Right forelimb (tissue), 1 donor: ENCODE measurements at places on chromosomes 12 and 14.

DNA sequence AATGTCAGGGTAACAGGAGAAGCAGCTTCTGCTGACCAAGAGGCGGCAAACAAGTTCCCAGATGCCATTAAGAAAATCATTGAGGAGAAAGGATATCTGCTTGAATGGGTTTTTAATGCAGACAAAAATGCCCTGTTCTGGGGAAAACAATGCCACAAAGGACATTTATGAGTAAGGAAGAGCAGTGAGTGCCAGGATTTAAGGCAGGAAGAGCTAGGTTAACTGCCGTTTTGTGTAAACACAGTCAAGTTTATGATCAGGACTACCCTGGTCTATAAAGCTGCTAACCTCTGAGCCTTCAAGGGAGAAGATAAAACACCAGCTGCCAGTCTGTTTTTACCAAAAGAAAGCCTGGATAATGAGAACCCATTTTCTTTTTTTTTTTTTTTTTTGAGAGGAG, 8.5 kb downstream of the MAPKAPK5 start:
- no peak for DNase-seq

DNA sequence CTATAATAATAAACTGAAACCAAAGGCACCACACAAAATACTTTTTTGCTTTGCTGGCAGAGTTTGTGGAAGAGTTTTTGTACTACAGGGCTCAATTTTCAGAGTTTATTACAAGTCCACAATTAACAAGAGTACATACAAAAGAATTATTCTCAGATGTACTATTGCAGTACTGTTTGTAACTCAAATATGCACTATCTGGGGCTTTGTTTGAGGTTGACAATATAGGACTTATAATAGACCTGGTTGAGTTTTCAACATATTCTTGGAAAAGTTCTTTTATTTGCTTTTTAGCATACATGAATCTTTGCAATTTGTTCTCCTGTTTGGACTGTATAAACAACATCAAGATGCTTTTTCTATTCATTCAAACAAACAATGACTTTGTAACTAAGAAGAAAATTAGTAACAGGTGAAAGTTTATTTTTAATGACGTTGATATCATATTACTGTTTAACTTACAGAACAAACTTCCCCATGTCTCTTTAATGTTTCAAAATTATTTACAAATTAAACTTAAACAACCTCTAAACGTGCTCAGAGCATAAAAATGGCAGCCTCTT, 407.4 kb upstream of the PRICKLE1 start:
- DNase-seq, result no peak

GRCh38 chr14:52833891-52834290, 42.5 kb upstream of the GNPNAT1 start:
- DNase-seq, result no peak

- DNase-seq, result no peak
Observed at GRCh38 chr14:102943454-102943853, 21.0 kb downstream of the AMN start.

DNA sequence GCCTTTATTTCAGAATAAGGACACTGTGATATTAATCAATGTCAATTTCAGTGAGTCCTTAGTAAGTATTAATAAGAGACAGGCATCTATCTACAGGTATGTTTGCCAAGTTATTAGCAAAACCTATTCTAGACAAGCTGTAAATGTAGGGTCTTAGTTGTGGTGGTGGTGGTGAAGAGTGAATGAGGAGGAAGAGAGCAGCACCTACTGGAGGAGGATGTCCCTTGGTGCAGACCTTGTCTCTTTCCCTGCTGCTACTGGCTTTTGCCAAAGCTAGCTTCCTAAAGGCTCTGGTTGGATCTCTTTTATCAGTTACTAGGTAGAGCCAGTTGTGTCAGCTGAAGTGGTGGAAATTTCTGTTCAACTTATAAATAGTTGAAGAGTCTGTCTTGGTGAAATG, 304.8 kb upstream of the ATP2B1 start:
- no peak for DNase-seq

DNA sequence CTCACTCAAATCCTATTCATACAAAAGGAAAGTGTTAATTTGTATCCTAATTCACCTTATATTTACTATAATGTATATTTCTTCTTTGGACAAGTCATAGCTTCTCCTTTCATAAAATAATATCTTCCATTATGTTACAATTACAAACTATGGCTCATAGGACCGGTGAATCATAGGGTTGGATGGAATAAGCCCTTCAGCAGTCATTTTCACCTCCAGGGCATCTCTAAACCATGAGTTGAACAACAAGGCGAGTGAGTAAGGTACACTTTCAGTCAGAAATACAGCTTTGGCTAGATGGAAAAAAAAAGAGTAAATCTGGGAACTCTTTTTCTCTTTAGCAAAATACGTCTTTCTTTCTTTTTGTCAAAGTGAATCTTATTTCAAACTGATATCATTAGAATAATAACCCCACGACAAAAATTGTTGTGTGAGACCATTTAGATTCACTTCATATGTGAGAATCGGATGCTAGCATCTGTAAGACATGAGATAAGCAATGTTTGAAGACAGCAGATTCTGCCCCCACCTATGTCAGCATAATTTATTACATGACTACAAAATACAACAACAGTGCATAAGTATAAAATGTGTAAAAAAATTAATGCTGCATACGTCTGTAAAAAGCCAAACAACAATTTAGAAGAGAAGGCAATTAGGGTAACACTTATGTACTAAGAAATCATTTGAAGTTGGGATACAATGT, 184.4 kb upstream of the SLC38A2 start:
- no peak for DNase-seq

- no peak for DNase-seq
Observed at GRCh38 chr12:116099652-116100432, 177.7 kb downstream of the MED13L start.

- no peak for DNase-seq
Observed at GRCh38 chr12:6373022-6373787, 2.2 kb downstream of the SCNN1A start.

DNA sequence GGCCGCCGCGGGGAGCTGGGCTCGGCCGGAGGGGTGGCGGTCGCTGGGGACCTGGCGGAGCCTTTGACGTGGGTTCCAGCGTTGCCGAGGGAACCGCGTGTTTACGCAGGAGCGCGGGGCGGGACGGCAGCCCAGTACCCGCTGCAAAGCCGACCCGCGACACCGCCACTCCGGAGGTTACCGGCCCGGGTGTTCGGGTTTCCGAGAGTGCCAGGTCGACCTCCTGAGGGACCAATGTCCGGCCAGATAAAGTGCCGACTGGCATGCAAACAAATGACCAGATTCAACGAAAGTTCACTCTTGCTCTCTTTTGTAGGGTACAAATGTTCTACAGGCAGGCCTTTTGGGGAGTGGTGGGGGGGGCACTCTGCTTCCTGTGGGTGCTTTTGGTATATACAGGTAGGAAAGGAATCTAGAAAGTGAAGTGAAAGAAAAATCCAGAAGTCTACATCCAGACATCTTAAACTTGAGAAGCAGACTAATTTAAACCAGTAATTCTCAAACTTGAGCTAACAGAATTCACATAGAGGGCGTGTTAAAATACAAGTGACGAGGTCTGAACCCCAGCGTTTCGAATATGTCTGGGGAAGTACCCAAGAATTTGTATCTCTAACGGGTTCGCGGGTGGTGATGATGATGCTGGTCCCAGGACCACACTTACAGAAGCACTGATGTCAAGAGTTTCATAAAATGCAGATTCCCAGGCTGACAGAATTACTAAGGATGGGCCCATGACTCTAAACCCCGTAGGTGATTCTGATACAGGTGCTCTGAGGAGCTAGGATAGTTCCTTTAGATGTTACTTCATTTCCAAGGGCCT, at the start of gene GPR135:
GPR135 (minus strand) TSS at position 65 of the 820 bp plus-strand sequence. CDS start 154 bp downstream, outside the sequence.
- DNase-seq, result no peak

- no peak for DNase-seq
Observed at GRCh38 chr12:9634177-9634803, 26.6 kb upstream of the KLRB1 start.

- no peak for DNase-seq
Observed at GRCh38 chr12:2634471-2634870, 160.3 kb upstream of the FKBP4 start.

GRCh38 chr12:25054076-25054782, 105.3 kb upstream of the BCAT1 start:
- no peak for DNase-seq

- DNase-seq, result no peak
Observed at GRCh38 chr12:52418576-52419110, 12.5 kb upstream of the KRT82 start.

GRCh38 chr12:12560587-12561370, 1.9 kb downstream of the DUSP16 start:
- DNase-seq, result no peak

DNA sequence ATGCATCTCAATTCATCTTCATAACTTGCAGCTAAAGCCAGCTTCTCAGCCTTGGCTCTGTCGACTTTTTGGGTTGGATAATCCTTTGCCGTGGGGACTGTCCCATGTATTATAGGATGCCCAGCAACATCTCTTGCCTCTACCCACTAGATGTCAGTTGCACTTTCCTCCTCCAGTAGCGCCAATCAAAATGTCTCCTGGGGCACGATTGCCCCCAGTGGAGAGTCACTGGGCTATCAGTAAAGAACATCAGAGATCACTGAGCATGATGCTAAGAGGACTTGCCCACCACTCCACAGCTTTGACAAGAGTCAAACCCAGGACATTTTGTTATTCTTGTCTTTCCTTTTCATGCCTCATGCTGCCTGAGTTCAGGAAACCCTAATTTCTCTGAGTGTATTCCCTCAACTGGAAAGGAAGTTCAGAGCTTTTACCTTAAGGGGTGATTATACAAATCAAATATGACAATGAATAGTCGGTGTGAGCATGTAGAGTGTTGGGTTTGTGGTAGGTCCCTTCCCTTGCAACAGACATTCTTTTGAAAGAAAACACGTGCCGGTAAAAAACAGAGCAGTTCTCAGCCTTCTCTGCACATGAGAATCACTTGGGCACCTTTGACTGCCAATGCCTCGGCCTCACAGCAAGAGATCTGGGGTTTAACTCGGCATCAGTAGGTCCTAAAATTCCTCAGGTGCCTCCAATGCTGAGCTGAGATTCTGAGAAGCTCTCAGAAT, 980.6 kb downstream of the VRK1 start:
- DNase-seq, result no peak

GRCh38 chr12:84954415-84954814, 41.8 kb upstream of the SLC6A15 start:
- no peak for DNase-seq

DNA sequence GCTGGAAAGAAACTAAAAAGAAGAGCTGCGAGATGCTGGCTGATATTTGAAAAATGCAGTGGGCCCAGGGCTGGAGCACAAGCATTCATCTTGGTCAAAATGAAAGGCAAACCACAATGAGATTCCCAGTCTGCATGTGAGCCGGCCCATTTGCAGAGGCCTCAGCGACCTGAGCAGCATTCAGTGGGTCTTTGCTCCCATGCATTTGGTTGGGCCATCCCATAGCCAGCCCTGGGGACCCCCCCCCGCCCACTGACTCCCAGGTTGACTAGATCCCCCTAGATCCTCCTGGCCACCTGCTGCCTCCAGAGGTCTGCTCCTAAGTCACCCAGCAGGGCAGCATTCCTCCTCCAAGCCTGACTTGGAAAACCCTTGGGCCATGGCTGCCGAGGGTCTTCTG, 59.8 kb downstream of the PRMT8 start:
- DNase-seq, result no peak

DNA sequence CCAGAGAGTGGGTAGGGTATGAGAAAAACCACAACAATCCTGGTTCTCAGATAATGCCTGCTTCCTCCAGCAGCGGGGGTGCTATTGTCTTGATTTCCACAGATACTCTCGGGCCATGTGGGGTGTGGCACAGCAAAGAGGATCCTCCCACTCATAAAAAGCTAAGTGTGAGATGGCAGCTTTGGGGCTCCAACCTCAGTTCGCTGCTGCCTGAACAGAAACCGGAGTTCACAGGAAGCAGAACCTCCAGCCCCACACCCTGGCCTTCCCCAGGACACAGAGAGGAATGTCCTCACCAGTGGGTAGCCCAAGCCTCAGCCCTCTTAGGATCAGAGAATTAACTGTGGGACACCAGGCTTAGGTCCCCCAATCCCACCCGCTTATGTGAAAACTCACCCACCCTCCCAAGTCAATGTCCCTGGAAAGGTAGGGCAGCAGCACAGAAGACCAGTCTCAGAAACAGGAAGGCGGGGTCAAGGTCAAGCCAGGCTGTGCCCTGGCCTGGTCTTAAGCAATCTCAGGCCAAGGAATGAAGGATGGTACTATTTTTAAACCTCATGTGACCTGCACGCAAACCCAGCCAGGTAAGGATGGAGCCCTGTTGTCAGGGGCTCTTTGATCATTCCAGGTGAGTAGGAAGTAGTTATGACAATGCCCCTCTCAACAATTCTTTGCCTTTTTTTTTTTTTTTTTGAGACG, 9.0 kb downstream of the KCTD10 start:
- DNase-seq, result no peak

- peak; percentile 30 for DNase-seq
Observed at GRCh38 chr14:105144026-105144665, 24.4 kb downstream of the JAG2 start.

DNA sequence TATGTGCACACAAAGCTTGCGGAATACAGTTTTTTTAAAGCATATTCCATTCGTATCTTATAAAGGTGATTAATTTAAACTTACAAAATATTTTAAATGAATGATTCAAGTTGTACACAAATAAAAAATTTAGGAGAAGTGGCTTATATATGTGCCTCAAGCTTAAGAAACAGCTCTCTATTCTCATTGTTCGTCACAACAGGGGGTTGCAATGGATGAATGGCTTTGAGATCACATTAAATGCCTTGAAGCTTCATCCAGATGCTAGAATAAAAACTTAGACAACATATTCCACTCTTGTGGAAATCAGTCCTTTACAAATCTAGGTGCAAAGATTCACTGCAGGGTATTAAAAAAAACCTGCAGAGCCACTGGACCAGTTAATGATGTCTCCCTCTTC, 303.9 kb upstream of the LRFN5 start:
- DNase-seq, result no peak

DNA sequence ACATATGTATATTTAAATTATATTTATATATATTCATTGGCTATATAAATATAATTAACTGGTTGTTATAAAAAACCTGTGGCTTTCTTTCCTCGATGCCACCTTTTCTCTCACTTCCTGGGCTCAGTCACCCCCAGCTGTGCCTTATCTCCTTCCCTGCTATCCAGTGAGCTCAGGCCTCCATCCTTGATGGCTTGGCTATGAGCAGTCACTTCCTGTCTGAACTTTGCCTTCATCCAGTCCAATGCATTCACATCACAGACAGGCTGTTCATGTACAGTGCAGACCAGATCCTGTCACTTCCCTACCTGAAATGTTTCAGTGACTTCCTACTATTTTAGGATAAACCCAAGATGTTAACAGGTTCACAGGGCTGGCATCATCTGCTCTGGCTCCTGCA, 115.3 kb upstream of the PRB2 start:
- no peak for DNase-seq

- no peak for DNase-seq
Observed at GRCh38 chr14:97873291-97873690, 1076.1 kb downstream of the VRK1 start.
